ENCODE measurements at places on chromosomes 7 and 10.
A peak's percentile ranks its signal among the peaks of the same experiment; 100 is the strongest.

GRCh38 chr10:120607016-120607709, 150.1 kb downstream of the PLPP4 start:
- DNase-seq: peak; percentile 7

DNA sequence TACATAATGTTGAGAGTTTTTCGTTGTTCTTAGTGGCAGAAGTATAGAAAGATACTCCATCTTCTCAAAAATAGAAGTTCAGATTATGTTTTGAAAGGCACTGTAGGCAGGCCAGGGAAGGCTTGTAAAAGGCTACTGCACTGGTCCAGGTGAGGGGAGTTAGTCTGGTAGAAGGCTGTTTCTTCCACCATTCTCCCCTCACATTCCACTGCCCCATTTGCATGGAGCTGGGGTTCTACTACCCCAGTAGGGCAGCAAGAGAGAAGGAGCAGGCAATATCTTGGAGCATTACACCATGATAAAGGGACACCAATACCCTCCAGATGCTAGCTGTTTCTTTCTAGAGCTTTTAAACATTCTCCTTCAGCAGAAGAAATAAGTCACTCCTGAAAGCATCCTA, 16.5 kb upstream of the SGMS1 start:
- no peak for DNase-seq

DNA sequence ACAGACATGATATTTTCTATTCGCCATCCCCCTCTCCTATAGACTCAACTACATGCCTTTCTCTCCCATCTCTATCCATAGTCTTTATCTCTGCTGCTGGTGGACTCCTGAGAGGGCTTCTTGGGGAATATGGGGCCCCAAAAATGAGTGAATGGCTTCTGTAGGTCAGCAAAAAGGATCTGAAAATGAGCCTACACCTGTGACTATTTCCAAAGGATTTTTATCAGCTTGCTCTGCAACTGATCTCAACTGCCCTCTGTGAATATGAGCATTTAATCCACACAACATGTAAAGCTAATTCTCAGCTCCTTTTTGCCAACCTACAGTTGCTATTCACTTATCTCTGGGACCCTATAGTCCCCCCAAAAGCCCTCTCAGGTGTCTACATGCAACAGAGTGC, 36.2 kb downstream of the PRSS2 start:
- no peak for DNase-seq

- DNase-seq: no peak
Observed at GRCh38 chr10:48651839-48652238, 32.8 kb upstream of the WDFY4 start.

DNA sequence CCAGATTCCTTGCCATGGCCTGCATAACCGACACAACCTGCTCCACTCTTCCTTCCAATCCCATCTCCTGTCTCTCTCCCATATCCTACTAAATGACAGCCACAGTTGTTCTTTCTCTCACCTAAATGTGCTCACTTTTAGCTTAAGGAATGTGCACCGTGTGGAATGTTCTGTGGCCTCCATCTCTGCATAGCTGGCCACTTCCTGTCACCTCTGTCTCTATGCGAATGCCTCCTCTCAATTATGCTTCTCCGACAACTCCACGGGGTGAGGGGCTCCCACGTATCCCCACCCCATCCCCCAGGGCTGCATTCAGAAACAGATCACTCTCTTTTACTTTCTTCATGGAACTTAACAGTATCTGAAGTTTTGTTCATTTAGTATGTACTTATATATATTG, 110.7 kb downstream of the RAB18 start:
- DNase-seq: no peak

DNA sequence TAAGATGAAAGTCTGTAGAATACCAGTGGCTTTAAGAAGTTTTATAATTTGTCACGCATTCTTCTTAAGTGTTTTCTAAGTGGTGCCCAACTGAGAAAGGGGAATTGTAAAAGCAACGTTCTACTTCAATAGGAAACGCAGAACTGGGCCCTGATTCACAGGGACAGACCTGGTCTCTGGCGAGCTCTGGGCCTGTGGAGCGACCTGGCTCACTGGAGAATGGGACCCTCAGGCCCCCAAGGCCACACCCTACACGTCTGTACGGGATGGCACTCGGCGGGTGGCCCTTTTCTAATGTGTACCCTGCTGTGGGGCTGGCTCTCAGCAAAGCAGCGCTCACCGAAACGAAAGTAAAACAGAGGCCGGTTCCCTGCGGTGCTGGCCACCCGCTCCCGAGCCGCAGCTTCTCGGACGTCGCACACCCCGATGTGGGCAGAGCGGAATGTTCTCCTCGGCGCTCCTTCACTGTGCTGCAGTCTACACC, 205.0 kb downstream of the DIP2C start:
- DNase-seq: peak; percentile 16

DNA sequence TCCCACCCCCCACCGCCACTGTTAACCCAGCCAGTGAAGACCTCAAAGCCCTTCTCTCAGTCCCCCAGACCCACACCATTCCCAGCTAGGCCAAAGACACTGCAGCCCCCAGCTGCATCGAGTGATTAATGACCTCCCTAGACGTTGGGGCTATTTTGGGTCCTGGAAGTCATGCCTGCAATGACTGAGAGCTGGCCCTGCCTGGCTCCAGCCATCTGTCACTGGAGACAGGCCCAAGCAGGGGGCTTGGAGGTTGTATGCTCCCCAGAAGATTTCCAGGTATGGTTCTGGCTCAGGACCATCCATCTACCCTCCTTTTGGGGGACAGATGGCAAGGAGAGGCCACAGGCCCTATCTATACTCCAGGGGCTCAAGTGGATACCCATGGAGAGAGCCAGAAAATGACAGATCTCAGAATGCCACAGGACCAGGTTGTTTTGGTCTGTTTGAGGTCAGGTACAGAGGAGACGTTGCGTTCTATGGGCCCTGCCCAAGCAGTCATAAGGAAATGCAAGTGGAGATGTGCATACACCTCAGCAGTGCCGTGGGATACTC, 5.1 kb downstream of the KCNIP2 start:
- no peak for DNase-seq

DNA sequence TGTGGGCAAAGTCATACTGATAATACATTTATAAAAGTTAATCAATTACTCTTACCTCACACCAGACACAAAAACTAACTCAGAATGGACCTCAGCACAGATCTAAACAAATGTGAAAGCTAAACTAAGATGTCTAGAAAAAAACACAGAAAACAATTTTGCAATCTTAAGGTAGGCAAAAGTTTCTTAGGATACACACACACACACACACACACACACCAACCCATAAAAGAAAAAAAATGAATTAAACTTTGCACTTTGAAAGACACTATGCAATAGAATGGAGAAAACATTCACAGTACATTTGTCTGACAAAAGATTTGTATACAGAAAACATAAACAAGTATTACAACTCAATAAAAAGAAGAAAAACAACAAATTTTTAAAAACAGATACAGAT, 70.8 kb upstream of the ZNRF2 start:
- DNase-seq: no peak

GRCh38 chr10:129879655-129880054, 84.4 kb downstream of the EBF3 start:
- DNase-seq: no peak

GRCh38 chr10:73159038-73159648, 8.7 kb downstream of the ECD start:
- DNase-seq: peak; percentile 55

DNA sequence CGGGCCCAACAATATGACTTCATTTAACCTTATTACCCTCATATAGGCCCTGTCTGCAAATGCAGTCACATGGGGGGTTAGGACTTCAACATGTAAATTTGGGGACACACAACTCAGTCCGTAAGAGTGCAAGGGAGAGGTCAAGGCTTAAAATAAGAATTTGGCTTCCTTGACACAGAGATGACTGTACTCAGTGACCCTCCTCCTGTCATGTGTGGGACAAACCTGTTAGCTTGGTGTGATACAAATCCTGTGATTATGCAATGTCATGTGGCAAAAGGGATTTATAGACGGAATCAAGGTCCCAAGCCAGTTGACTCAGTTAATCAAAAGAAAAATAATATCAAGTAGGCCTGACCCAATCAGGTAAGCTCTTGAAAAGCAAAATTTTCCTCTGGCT, 25.9 kb upstream of the GTPBP4 start:
- no peak for DNase-seq

GRCh38 chr7:75915416-75916156, 631 bp downstream of the POR start:
- peak; percentile 22 for DNase-seq

DNA sequence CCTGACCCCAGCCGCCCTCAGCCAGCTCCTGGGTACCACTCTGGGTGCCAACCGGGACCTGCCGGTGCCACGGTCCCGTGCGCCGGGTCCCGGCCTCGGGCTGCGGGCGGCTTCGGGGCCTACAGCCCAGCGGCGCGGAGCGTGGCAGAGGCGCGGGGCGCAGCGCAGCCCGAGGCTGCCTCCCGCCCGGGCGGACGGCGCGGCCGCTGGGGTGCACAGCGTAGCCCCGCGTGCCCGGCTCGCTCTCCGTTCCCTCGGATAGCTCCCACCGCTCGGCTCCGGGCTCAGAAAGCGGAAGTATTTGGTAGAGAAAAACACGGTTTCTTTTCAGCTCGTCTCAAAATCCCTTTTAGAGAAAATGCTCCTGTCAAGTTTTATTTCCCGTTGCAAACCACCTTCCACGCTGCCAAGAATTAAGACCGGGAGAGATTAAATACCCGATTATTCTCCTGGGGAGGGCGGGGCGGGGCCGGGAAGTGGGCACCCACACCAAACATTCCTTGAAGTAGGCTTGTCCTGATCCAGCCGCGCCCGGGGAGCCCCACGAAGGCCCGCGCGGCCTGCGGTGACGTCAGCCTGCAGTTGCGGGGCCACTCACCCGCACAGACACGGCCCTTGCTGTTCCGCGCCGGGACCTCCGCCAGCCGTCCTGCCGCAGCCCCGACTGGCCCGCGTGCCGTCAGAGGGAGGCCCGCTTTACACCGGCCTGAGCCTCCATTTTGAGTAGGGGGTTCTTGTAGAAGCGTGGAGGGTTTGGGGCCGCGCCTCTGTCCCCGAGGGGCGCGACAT, 7.2 kb downstream of the HOXA13 start:
- DNase-seq: no peak

- DNase-seq: no peak
Observed at GRCh38 chr7:142560166-142560565, 189.1 kb upstream of the PRSS1 start.

DNA sequence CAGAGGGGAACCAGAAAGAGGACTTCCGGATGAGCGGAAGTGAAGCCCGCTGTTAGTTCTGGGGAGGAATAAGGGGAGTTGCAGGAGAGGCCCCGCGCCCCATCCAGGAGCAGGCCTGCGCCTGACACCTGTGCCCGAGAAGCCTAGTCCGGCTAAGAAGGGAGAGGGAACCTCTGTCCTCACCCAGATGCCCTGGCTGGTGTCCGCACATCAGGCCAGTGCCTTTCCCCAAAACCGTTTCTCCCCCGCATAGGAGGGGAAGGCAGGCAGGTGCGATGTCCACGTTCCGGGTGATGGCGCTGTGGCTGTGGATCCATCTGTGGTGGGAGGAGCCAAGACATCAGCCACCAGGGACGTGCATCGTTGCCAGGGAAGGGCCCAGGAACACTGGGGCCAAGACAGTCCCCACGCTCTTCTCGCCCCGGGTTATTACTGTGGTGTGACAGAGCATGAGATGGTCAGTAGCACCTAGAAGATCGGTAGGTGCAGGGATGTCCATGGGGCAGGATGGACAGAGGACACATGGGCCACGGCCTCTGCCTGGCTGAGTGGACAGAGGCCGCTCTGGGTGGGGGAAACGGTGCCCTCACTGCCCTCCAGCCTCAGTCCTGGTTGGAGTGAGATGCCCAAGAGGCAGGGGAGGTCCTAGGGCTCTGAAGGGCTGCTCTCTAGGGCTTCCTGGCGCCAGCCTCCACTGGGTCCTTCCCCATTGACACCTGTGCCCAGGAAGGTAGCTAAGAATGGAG, 262.7 kb downstream of the CELF2 start:
- DNase-seq: no peak

GRCh38 chr10:4669585-4669984, 156.4 kb upstream of the AKR1E2 start:
- no peak for DNase-seq

DNA sequence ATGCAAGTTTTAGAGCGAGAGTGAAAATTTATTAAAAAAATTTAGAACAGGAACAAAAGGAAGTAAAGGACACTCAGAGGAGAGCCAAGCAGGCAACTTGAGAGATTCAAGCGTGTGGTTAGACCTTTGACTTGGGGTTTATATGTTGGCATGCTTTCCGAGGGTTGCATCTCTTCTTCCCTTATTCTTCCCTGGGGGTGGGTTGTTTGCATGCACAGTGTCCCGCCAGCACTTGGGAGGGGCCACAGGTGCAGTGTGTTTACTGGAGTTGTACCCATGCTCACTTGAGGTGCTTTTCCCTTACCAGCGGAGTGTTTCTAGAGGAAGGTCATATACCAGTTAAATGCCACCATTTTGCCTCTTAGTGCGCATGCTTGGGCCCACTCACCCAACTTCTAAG, 96.3 kb downstream of the CHN2 start:
- no peak for DNase-seq

DNA sequence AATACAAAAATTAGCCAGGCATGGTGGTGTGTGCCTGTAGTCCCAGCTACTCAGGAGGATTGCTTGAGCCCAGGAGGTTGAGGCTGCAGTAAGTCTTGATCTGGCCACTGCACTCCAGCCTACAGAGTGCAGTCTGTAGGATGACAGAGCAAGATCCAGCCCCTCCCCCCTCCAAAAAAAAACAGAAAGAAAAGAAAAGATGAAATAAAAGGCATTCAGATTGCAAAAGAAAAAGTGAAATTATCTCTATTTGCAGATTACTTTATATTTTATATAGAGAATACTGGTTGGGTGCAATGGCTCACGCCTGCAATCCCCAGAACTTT, 20.7 kb upstream of the ZMIZ2 start:
- no peak for DNase-seq

GRCh38 chr10:119246862-119247549, 39.6 kb downstream of the GRK5 start:
- peak; percentile 97 for DNase-seq

- DNase-seq: peak; percentile 92
Observed at GRCh38 chr7:138935465-138936011, 45.7 kb downstream of the KIAA1549 start.

DNA sequence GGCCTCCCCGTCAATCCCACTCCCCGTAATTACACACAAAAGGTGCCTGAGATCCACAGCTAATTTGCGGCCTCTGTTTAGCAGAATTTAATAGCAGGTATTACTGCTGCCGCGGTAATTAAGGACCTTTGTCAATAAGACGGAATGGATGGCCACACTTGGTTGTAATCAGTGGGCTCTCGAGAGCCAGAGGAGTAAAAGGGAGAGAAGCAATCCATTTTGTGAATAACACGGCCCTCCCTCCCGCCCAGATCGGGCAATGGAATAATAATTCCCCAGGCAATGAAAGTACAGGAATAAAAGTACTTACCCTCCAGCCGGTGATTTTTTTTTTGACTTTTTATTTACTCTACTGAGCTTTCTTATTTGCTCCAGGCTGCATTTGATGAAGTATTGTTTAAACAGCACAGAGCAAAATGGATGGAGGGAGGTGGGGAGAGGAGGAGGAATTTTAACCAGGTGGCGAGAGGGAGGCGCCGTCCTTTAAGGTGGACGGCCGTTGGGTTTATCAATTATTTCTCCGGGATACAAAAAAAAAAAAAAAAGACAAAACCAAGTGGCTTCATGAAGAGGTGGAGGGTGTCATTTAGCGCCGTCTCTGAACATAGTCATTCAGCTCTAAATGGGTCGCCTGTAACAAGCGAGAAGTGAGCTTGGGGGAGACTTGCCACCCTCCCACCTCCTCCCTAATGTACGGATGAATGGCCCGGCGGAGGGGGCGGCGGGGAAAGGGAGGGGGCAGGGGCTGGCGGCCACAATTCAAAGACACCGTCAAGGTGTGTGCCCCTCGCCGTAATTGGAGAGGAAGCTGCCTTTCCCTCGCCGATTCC, 120.3 kb downstream of the BUB3 start:
- no peak for DNase-seq

Measured in IMR-90 (cell line).